ENCODE measurements at places on chromosomes 7 and 10.

DNA sequence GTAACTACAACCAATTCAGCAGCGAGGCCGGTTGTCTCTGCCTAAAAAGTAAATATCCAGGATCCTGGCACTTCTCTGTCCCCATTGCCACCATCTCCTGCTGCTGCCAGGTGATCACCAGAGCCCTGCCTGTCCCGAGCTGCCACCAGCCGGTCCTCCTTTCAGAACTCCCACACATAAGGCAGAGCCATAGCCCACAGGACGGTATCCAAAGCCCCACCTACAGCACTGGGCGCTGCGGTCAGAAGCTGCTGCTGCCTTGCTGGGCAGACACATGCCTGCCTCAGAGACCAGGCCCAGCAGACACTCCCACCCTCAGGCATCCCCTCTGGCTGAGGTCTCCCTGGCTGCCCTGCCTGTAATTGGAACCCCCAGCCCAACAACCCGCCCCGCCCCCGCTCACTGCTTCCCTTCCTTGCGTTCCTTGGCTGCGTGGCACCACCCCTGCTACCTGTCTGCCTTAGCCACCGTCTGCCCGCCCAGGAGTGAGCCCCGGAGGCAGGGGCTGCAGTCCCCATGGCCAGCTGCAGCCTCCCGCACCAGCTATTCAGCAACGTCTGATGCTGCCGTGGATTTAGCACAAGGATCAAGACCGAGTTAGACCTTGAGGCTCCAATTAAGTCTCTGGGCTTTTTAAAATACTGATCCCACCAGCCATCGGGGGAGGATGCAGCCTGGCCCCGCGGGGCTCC is 100.7 kb downstream of the CYTH3 start:
- DNase-seq, result no peak

DNA sequence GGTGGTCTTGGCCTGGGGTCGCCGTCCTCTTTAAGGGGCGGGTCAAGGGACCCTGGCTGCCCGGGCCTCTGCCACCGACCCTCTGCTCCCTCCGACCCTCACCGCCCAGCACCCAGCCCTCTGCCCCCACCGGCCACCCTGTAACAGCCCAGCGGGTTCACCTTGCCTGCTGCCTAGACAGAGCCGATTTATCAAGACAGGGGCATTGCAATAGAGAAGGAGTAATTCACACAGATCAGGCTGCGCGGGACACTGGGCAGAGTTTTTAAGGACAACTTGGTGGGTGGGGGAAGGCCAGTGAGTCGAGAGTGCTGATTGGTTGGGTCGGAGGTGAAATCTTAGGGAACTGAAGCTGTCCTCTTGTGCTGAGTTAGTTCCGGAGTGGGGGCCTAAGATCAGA is 779 bp upstream of the ADCK2 start:
- no peak for DNase-seq

DNA sequence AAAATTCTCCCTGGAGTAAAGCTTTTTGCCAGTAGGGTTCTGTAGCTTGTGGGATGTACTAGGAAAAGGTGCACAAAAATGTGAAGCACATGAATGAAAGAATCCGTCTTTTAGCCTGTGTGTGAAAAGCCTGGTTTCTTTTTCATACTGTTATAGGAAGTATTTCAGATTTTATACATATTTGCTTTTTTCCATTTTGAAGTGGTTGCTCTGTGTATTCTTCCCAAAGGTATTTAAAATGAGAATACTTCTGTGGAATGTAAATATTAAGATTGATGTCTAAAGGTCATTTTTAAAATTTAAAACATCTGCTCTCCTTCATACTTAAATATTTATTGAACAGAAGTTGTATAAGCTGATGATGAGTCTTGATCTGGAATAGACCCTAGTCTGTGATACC is 96.8 kb downstream of the CDK14 start:
- DNase-seq, result no peak

DNA sequence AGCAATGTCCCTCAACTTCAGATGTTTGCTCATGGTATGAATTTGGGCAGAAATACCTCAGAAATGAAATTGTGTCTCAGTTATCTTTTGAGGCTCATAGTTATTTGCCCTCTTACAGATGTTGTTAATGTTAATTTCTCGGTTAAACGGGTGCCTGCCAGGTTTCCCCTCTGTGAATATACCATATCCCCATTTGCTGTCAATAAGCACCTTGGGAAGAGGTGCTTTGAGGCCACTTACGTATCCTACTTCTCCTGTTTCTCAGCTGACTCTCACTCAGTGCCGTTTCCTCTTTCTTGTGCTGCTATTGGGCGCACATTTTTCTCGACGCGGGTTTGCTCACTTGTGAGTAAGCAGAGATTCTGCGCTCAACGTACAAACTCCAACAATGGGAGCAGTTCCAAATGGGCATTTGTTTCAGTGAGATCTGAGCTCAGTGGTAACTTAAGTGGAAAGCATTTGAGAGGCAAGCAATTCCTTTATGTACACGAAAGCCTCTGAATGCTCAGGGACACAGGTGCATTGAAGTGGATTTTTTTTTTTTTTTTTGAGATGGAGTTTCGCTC is 34.8 kb upstream of the JAKMIP3 start:
- DNase-seq, result no peak

DNA sequence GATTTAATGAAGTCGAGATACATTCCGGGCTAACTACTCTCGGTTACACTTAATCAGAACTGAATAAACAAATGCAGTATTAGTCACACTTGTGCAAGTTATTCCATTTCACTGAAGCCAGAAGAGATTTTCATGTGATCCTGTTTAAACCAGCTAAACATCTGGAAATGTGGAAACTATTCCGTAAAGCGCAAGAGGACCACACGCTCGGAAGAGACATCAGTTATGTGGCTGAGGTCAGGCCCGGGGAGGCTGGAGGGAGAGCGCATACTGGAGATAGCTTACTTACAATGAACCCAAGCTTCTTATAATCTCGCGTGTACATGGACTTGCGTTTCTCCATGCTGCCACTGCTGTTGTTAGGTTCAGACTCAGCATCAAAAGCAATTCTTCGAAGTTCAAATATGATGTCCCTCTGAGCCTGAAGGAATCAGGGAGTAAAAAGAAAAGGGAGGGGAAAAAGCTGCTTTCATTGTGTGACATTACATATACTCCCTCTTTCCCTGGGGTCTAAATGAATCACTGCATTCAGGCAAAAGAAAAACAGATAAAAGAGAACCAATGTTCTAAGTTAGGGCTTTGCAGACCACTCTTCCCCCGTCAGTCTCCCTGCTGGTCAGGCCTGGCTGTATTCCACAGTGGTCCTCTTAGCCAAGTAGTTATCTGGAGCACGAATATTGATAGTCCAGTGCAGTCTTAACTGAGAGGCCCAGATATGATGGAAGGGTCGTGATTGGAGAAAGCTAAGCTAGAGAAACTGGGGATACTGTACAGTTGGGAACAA is 237.4 kb downstream of the ELMO1 start:
- no peak for DNase-seq

DNA sequence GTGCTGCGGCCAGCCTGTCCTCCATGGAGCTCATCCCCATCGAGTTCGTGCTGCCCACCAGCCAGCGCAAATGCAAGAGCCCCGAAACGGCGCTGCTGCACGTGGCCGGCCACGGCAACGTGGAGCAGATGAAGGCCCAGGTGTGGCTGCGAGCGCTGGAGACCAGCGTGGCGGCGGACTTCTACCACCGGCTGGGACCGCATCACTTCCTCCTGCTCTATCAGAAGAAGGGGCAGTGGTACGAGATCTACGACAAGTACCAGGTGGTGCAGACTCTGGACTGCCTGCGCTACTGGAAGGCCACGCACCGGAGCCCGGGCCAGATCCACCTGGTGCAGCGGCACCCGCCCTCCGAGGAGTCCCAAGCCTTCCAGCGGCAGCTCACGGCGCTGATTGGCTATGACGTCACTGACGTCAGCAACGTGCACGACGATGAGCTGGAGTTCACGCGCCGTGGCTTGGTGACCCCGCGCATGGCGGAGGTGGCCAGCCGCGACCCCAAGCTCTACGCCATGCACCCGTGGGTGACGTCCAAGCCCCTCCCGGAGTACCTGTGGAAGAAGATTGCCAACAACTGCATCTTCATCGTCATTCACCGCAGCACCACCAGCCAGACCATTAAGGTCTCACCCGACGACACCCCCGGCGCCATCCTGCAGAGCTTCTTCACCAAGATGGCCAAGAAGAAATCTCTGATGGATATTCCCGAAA is 2.7 kb downstream of the PIK3CG start:
- DNase-seq, result no peak

GRCh38 chr10:124605001-124605370 is 139.2 kb downstream of the FAM53B start:
- DNase-seq, result no peak

- no peak for DNase-seq
Observed at GRCh38 chr7:102953406-102953805, 40.6 kb downstream of the LRRC17 start.

- DNase-seq, result no peak
Observed at GRCh38 chr10:112379635-112380296, 5.8 kb downstream of the ACSL5 start.

DNA sequence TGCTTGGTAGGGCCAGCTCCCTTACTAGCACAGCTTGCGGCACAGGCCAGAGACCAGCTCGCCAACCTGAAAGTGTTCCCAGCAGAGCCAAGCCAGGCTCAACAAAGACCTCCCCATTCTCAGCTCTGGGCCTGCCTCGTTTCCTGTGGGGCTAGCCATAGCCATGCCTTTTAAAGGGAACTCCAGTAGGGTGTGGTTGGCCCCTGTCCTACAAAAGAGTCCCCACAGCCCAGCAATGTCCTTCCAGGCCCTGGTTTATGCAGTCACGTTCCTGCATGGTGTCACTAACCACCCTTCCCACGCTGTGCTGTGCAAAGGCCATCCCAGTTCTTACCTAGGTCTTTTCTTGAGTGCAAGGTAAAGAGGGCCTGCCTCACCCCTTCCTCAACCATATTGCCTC is 87.8 kb upstream of the LRRC4 start:
- no peak for DNase-seq

GRCh38 chr10:58094985-58095718 is 172.5 kb downstream of the IPMK start:
- no peak for DNase-seq

DNA sequence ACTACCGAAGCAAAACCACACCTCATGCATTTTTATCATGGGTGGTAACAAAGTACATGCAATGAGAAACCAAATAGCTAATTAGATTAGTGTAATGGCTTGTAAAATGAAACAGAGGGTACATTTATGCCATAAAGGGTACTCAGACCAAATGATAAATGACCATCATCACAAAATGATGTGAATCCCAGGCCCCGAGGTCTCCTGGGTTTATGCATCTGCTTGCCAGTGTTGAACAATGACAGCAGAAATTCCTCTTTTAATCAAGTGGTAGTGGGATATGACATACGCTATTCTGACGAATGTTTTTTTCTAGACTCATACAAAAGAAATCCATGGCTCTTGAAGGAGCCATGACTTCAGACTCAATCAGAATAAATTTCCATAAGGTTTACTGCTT is 249.5 kb upstream of the SLC26A5 start:
- no peak for DNase-seq

GRCh38 chr7:135970682-135971365 is 6.3 kb downstream of the MTPN start:
- no peak for DNase-seq

DNA sequence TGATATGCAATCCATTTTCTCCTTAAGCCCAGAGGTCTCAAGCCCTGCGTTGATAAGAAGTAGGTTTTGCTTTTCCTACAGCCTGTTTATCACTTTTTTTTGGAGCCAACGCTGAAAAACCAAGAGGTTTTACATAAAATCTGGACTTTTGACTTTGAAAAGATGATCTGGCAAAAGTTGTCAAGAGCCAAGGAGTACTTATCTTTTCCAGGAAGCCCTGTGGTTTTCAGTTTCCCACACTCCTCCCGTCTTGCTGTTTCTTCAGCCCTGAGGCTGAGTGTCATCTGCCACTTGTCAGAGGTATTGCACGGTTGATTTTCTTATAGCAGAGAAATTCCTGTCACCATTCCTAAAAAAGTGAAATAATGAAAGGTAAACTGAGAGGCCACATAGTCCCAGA is 108.7 kb downstream of the TYW1 start:
- DNase-seq, result no peak

GRCh38 chr7:1550005-1550845 is 5.8 kb downstream of the TMEM184A start:
- no peak for DNase-seq

DNA sequence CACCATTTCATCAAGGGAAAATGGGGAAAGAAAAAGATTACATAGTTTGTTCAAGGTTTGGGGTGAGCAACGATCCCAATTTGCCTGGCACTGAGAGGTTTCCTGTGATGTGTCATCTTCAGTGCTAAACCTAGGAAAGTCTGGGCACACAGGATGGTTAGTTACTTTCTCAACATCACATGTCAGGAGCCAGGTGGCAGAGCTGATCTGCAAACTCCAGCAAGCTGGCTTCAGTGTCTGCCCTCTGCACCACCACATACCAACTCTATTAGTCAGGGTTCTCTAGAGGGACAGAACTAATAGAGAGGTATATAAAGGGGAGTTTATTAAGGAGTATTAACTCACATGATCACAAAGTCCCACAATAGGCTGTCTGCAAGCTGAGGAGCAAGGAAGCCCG is 11.3 kb downstream of the ADAM12 start:
- no peak for DNase-seq

DNA sequence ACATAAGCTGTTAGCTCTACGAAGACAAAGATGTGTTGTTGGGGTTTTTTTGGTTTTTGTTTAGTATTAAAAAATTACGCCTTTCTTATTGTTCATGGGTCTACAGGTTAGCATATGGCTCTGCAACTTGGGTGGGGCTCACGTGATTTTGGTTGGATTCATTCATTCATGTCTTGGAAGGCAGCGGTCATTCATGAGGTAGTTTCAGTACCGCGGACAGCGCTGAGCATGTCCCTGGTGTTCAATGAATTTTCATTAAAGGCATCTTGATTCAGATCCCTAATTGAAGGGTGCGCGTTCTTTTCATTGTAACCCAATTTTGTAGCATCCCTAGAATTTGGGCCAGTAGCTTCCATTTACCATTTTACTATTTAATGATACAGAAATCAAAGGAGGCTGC is 42.9 kb upstream of the TCERG1L start:
- DNase-seq, result no peak

- DNase-seq, result no peak
Observed at GRCh38 chr7:112665709-112666108, 124.5 kb downstream of the TMEM168 start.

GRCh38 chr10:55631071-55631654 is 729.9 kb downstream of the ZWINT start:
- DNase-seq, result no peak

DNA sequence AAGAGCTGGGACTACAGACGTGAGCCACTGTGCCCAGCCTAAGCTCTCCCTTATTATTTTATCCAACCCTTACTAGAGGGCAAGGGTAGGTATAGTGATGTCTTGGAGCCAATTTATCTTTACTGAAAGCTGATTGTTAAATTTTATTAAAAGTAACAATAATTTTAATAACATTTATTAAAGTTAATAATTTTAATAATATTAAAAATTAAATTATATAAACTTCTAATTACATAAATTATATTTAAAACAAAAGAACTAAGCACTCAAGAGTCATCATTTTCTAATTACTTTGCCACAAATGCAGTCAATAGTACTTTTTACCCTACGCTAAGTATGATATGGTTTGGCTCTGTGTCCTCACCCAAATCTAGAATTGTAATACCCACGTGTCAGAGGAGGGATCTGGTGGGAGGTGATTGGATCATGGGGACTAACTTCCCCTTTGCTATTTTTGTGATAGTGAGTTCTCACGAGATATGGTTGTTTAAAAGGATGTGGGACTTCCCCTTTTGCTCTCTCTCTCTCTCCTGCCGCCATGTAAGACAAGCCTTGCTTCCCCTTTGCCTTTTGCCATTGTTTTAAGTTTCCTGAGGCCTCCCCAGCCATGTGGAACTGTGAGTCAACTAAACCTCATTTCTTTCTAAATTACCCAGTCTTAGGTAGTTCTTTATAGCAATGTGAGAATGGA is 58.4 kb upstream of the ETV1 start:
- no peak for DNase-seq

All from GM12892 (cell line).